ENCODE measurements at places on chromosomes 2 and 18. TPM values are rescaled to one million over a fixed set of nuclear protein-coding genes. Genes with fewer than 3 reads are reported as not detected.

The CERKL gene
- 2.0 TPM for polyA plus RNA-seq

The UPP2 gene
- not detected for polyA plus RNA-seq

The CDH19 gene
- not detected for polyA plus RNA-seq

The RAB31 gene
- 120 TPM for polyA plus RNA-seq

The GALNT14 gene
- 10.4 TPM for polyA plus RNA-seq

The CENPA gene
- 5.5 TPM for polyA plus RNA-seq

The EMILIN1 gene
- 128 TPM for polyA plus RNA-seq

The RAX gene
- not detected for polyA plus RNA-seq

The PPP1R1C gene
- 10.7 TPM for polyA plus RNA-seq

The KCMF1 gene
- polyA plus RNA-seq, result 50.8 TPM

The TMEM182 gene
- 3.5 TPM for polyA plus RNA-seq

The REG1B gene
- polyA plus RNA-seq, result not detected

The ANKRD30B gene
- polyA plus RNA-seq, result not detected

The UBR3 gene
- 10.2 TPM for polyA plus RNA-seq
